Activated CD8-positive, alpha-beta T cell treated with anti-CD3 and anti-CD28 coated beads for 36 hours (primary cell): ENCODE measurements at places on chromosomes 11 and 22. TPM values are rescaled to one million over a fixed set of nuclear protein-coding genes. Genes with fewer than 3 reads are reported as not detected.

Gene TALDO1
- total RNA-seq, result 234 TPM

Gene ANKRD13D
- 78.7 TPM for total RNA-seq

Gene RAB38
- 3.2 TPM for total RNA-seq

Gene CHRNA10
- total RNA-seq, result 1.0 TPM

Gene PANX3
- not detected for total RNA-seq

Gene C11orf52
- total RNA-seq, result not detected
